ENCODE measurements at places on chromosomes 6 and 20.
A peak's percentile ranks its signal among the peaks of the same experiment; 100 is the strongest.

- no peak for DNase-seq
Observed at GRCh38 chr6:133198725-133199124, 42.4 kb upstream of the EYA4 start.

GRCh38 chr6:87054143-87054833 is 40.6 kb downstream of the CGA start:
- DNase-seq = no peak

- DNase-seq = peak; percentile 82
Observed at GRCh38 chr6:35240838-35241801, 18.4 kb upstream of the ZNF76 start.

GRCh38 chr6:112289038-112289566 is 34.7 kb upstream of the LAMA4 start:
- DNase-seq = peak; percentile 71

DNA sequence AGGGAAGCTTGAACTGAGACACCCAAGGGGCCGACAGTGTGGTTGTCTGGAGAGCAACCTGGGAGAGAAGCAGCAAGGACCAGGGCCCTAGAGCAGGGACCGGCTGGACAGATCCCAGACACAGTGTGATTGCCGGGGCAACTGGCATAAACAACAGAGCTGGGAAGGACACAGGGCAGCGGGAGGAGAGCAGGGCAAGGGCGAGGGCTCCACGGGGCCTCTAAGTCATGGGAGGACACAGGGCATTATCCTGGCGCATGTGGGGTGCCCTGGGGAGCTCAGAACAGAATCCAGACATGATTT is 31.1 kb upstream of the CCR6 start:
- no peak for DNase-seq

Measured in AG08396 (cell line).